ENCODE measurements at places on chromosomes 5 and 9. TPM values are rescaled to one million over a fixed set of nuclear protein-coding genes. Genes with fewer than 3 reads are reported as not detected.

- DNase-seq = no peak
These were observed 98.0 kb downstream of the RASGRF2 start for GRCh38 chr5:81058121-81058520.

The RAD23B gene
- total RNA-seq = 81.2 TPM

The PCDHAC2 gene
- not detected for total RNA-seq

The DPYSL3 gene
- total RNA-seq = 125 TPM

The SPINK13 gene
- total RNA-seq = not detected

DNA sequence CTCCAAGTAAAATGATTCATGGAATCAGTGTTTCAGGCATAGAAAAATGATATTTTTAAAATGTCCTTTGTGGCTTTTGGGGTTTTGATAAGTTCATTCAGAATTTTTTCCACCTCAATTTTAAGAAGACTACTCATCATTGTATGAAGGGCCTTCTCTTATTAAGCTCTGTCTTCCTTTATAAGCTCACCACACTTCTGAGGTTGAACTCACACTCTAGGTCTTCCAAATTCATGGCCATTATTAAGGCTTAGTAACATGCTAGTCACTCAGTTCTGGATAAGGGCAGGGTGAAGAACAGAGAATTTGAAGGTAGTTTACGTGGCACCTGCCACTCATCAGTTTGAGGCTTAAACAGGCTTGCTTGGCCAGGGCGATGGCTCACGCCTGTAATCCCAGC, 4.2 kb downstream of the MELK start:
- DNase-seq = no peak

The OR4F3 gene
- total RNA-seq = not detected

The MAST4 gene
- total RNA-seq = 2.3 TPM

- no peak for DNase-seq
These were observed 302.1 kb upstream of the IRX4 start for GRCh38 chr5:2184563-2185540.

GRCh38 chr5:112581811-112582320, 155.8 kb upstream of the APC start:
- DNase-seq = no peak

DNA sequence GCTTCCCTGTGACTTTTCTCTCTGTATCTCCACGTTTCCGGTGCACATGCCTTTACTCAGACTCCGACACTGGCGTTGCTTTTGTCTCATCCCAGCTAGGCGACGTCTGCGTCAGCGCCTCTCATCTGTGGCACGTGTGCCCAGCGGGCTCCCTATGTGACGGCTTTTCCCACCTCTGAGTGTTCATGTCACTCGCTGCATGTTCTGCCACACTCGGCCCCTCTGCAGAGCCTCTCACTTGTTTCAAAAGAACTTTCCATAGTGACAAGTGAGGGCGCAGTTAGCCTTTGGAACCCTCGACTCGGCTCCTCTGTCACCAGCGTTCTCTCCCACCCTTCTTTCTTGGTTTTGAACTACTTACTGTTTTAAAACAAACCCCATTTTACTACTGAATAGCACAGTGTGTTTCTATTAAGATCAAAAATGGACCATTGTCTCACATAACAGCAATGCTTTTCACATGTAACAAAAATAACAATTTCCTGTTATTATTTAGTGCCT, 113.4 kb upstream of the CACNA1B start:
- no peak for DNase-seq

The FOXD1 gene
- total RNA-seq = 10.4 TPM

DNA sequence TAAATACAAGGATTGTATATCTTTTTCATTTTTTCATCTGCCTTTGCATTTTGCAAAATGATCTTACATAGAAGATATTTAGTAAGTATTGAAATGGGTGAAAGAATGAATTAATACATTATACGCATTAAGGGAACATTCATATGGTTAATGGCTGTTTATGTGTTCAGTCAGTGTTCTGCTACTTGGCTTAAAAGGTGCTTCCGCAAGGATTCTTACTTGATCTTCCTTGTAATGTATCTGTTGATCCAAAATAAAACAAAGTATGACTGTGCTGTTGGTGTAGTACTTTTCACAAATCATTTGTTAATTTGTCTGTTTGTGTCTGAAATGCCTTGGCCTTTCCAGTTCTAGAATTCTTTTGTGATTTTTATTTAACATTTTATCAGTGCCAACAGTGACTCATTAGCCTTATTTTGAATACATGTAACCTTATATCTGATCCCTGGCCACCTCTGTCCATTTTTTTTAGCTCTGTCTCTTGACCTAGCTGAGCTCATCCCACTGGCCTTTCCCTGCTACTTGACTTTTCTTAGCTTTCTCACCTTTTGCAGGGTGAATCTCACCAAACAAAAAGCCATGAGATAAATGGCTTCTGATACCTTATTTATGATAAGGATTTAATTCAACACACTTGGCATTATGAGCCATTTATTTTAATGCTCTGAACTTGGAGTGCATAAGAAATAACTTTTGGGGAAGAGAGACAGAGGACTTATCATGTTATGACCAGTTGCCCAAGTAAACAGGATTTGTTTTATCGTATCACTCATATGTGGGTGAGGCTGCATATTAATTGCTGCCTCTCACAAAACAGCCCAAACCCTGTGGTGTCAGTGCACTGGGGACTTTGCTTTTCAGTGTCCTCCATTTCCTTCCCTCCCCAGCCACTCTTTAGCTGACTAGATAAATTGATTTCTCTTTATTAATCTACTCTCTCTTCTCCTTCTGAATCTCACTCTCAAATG, 340.3 kb downstream of the KDM4C start:
- DNase-seq = no peak

- DNase-seq = no peak
These were observed 2.9 kb upstream of the CAMSAP1 start for GRCh38 chr9:135910216-135910615.

- DNase-seq = no peak
These were observed 21.3 kb upstream of the GLRX start for GRCh38 chr5:95843733-95844223.

The CDH9 gene
- total RNA-seq = not detected

DNA sequence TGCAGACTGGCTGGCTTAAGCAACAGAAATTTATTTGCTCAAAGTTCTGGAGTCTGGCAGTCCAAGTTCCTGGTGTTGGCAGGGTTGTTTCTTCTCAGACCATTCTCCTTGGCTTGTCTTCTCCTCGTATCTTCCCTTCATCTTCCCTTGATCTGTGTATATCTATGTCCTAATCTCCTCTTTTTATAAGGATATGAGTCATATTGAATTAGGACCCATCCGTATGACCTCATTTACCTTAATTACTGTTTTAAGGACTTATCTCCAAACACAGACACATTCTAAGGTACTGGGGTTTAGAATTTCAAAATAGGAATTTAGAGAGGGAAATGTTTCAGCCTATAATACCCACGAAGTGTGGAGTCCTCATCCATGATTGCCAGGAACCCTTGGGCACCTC, 13.1 kb upstream of the LPAR1 start:
- DNase-seq = no peak

The HSPA9 gene
- 665 TPM for total RNA-seq

DNA sequence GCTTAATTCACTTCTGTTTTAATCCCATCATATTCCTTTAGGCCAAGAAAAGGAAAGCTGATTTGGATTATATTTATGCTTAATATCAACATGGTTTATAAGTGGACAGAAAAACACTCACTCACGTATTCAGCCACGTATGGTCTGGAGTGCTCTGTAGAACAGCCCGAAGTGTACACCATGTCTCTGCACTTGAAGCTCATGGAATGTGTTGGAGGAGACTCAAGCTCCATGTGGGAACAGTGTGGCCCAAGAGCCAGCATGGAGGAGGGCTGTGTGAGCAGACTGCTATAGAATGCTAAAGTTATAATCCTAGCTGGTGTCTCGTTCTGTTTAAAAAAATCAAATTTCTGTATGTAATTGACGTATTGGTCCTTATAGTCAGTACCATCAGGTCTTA, 32.9 kb downstream of the OTULINL start:
- DNase-seq = no peak

DNA sequence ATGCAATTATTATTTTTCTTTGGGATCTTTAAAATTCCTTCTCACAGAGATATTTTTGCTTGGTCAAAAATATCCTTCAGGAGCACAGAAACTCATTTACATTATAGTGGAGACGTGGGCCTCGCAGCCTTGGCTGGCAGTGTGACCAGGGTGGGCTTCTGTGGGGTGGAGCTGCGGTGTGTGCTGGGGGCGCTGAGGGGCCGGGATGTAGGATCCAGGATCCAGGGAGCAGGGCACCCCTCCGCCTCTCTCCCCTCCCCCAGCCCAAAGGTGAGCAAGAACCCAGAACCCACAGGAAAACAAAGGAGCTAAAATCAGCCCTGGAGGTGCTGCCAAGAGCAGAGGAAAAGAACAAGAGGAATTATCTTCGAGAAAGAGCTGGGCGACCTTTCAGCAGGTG, 79.1 kb upstream of the OLFM1 start:
- no peak for DNase-seq

DNA sequence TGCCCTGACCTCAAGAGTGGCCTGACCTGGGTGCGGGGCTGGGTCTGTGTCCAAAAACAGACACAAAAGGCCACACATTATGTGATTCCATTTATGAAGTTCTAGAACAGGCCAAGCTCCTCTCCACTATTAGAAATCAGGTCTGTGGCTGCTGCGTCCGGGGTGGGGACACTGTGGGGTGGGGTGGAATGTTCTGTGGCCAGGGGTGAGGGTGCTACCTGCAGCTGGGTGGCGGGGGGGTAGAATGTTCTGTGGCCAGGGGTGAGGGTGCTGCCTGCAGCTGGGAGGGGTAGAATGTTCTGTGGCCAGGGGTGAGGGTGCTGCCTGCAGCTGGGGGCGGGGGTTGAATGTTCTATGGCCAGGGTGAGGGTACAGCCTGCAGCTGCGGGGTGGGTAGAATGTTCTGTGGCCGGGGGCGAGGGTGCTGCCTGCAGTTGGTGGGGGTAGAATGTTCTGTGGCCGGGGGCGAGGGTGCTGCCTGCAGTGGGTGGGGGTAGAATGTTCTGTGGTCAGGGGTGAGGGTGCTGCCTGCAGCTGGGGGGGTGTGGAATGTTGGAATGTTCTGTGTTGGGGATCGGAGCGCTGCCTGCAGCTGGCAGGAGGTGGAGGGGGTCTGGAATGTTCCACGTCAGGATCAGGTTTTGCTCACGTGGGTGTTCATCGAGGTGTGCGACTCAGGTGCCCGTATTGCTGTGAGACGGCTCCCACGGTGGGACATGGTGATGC, 8.3 kb downstream of the LCN12 start:
- DNase-seq = no peak

GRCh38 chr5:168974082-168974481, 326.9 kb downstream of the SLIT3 start:
- peak; percentile 91 for DNase-seq

The MEIKIN gene
- not detected for total RNA-seq

- no peak for DNase-seq
These were observed 129.2 kb upstream of the FST start for GRCh38 chr5:53350991-53351770.

The SETX gene
- 34.6 TPM for total RNA-seq

GRCh38 chr5:8634219-8634618, 765.3 kb downstream of the MTRR start:
- peak; percentile 5 for DNase-seq

- DNase-seq = no peak
These were observed 110.2 kb upstream of the ISL1 start for GRCh38 chr5:51273021-51273420.

The NDUFA8 gene
- total RNA-seq = 38.5 TPM

GRCh38 chr9:136109351-136110081, 9.2 kb downstream of the TMEM250 start:
- peak; percentile 77 for DNase-seq

The SPINK4 gene
- total RNA-seq = not detected

The RECK gene
- total RNA-seq = 10.2 TPM

DNA sequence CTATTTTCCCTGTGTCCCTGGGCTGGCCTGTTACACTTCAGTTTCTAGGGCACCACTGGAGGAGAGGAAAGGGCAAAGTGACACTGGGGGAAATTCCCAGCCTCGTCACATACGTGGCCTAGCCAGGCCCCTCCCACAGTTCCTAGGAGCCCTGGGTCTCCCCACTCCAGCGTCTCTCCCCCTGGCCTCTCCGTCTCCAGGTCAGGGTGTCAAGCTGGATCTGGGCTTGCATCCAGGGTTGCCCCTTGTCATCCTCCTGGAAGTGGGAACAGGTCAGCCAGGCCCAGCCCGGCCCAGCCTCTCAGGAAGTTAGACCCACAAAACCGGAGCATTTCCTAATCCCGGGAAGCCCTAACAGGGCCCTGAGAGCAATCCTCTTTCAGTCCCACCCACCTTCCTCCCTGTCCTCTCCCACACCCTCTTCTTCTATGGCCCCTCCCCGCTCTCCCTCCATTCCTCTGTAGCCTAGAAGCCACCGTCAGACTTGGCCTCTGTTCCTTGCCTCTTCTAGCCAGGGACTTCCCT, 4.7 kb upstream of the TNIP1 start:
- peak; percentile 89 for DNase-seq

- DNase-seq = no peak
These were observed 117.4 kb downstream of the WNK2 start for GRCh38 chr9:93301291-93301811.

DNA sequence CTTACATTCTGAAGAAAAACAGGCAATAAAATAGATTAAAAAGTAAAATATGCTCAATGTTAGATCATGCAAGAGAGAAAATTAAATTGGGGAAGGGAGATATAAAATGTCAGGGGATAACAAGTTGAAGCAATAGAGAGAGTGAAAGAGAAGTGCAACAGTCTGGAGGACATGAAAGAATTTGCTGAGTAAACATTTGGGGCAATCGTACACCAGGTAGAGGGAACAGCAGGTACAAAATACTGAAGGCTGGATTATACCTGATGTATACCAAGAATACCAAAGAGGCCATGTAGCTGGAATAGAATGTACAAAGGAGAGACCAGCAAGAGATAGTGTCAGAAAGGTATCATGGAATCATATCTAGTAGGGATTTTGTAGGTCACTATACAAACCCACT, 300.8 kb downstream of the DNAH5 start:
- no peak for DNase-seq

DNA sequence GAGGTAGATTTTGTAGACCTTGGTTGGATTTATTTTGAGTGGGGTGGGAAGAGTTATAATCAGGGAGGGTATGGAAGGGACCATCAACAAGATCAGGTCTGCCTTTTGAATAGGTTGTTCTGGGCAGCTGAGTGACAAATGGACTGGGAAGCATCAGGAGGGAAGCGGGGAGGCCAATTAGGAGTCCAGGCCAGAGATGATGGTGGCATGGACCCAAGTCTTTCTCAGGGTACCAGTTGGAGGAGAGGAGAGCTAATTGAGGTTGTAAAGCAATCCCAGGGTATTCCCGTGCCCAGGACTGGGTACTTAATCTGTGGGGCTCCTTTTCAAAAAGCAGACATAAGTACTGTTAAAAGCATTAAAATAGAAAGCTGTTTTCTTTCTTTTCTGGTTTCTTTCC, 88.9 kb downstream of the ARHGAP26 start:
- no peak for DNase-seq

DNA sequence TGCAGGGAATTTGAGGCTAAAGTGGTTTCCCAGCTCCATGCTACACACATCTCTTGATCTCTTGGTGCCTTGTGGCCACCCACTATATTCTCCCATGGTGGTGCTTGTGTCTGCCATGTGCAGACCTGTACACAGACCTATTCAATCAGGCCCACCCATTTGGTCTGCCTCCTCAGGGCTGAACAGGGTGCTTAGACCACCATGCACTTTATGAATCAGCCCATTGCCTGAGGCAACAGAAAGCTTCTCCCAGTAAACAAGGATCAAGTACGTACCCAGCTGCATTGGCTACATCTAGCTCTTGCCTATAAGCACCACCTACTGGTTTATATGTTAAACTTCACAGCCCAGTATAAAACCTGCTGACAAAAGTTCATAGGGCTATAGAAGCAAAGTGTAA, 664.3 kb upstream of the EDIL3 start:
- DNase-seq = peak; percentile 92

The KIF24 gene
- 2.1 TPM for total RNA-seq

GRCh38 chr5:147691130-147691529, 91.4 kb downstream of the JAKMIP2 start:
- no peak for DNase-seq

GRCh38 chr5:132458651-132459030, 31.9 kb downstream of the IRF1 start:
- no peak for DNase-seq
